ENCODE measurements at places on chromosomes 2 and 18. TPM values are rescaled to one million over a fixed set of nuclear protein-coding genes. Genes with fewer than 3 reads are reported as not detected.

DNAJC5G gene
- total RNA-seq = not detected

TCF4 gene
- 15.3 TPM for total RNA-seq

MDH1B gene
- 0.09 TPM for total RNA-seq

DNA sequence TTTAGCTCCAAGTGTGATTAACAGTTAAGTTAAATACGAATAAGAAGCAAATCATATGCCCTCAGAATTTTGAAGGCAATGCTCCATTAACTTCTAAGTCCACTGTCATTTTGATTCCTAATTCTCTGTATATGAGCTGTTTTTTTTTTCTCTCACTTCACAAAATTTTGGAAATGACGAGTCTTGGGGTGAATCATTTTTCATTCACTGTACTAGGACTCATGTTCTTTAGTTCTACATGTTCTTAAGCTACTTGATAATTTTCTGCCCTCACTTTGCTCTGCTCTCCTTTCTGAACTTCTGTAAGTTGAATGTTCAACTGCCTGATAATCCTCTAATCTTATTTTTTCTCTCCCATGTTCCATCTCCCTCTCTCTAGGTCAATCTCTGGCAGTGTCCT, 141.0 kb downstream of the THADA start:
- no peak overlapping the region for H3K27ac ChIP-seq
- no peaks in the 10 kb centered on the region for H3K27me3 ChIP-seq
- no peaks in the 10 kb centered on the region for H3K36me3 ChIP-seq
- no peak for DNase-seq

Measured in liver (tissue), 10 donors.